Natural killer cell (primary cell): ENCODE measurements at places on chromosomes 2 and 18.

- no peak for DNase-seq
These were observed 57.6 kb downstream of the EPHA4 start for GRCh38 chr2:221514305-221515040.

DNA sequence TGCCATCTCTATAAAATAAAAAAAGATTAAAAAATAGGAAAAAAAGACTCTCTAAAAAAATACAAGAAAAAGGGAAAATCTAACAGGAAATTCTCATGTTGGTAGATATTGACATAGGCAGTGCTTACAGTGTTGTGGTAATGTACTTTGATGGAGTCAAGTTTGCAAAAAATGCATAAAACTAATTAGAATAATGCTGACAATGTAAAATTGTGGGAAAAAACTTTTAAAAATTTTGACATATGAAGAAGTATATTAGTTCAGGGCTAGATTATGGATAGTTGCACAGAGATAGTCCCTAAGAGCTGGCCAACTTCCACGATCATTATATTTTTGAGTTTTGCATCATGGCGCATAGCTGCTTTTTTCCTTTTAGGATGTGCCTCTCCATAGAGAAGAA lies 72.7 kb downstream of the GBX2 start:
- DNase-seq: no peak

GRCh38 chr2:55010915-55011314 lies 39.3 kb downstream of the RTN4 start:
- DNase-seq: no peak

- no peak for DNase-seq
These were observed 6.0 kb upstream of the GLI2 start for GRCh38 chr2:120729406-120730399.

- no peak for DNase-seq
These were observed 22.5 kb upstream of the SALL3 start for GRCh38 chr18:78957140-78957539.

DNA sequence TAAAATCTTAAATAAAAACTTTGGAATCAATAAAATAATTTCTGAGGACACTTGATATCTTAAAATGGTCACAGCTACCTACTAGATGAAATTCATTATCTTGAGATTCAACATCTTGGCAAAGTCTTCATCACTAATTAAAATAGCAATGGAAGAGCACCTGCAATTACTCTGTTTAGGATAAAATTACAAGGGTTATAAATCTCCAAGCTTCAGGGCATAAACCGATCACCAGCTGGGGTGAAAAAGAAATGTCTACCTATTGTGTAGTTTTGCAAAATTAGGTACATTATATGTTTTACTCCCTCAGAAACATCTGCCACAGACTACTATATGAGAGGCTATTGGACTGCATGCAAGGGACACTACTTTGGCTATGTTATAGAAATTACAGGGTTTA lies 327.1 kb downstream of the CCDC178 start:
- no peak for DNase-seq

DNA sequence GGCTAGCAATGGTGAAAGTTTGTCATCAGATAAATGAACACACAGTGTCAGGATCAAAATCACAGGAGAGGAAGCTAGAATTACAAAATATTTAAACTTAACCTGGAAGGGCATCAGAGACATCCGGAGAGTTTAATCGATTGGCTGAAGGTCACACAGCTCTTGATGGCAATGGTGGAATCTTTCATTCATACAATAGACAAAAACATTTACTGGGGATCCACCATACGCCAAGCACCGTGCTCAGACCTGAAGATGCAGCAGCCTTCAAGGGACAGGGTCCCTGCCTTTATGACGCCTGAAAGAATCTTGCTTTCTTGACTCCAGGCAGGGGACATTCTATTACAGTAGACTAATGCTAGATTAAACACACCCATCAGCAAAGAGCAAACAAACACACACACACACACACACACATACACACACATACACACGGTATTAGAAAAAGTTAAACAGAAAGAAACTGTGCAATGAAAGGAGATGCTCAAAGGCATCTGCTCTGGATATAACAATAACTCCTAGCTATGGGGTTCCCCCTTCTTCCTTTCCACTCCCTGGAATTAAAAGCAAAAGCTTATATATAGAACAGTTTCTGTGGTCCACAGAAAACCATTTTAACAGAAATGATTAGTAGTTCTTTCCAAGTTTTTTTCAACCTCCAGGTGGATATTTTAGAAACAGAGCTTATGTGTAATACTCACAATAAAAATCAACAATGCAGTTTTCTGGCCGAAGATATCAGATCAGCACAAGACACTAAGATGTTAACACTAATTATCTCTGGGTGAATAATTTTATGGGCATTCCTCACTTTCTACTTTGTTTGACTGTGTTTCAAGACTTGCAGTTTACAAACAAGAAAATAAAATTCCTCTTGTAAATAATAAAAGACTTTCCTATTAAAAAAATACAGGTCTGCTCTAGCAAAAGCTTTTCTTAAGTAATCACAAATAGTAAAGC lies 151.7 kb downstream of the ANKRD44 start:
- no peak for DNase-seq

- no peak for DNase-seq
These were observed 15.3 kb downstream of the FHL2 start for GRCh38 chr2:105383432-105384166.

GRCh38 chr18:57121542-57122112 lies 25.3 kb upstream of the BOD1L2 start:
- DNase-seq: no peak

- DNase-seq: no peak
These were observed 72.9 kb upstream of the STK39 start for GRCh38 chr2:168320267-168320666.

DNA sequence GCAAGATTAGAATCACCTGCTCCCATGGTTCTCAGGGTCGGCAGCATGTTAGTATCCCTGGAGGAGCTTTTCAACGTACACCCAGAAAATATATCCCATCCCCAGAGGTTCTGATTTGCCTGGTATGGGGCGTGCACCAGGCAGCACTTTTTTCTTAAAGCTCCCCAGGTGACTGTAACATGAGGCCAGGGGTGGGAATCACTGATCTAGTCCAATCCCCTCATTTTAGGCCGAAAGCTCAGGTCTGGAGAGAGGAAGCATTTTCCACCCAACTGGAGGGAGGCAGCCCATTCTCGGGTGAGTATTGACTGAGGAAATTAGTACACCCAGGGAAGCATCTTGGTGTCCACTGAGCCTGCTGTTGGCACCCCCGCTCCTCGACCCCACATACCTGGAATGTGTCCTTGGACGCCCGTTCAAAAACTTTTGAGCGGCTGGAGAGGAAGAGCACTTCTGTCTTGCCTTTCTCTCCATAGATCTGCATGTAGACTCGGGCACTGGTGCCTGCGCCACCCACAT lies 94.3 kb downstream of the LOXHD1 start:
- DNase-seq: no peak

- no peak for DNase-seq
These were observed 16.4 kb upstream of the RGPD8 start for GRCh38 chr2:112449854-112450253.

DNA sequence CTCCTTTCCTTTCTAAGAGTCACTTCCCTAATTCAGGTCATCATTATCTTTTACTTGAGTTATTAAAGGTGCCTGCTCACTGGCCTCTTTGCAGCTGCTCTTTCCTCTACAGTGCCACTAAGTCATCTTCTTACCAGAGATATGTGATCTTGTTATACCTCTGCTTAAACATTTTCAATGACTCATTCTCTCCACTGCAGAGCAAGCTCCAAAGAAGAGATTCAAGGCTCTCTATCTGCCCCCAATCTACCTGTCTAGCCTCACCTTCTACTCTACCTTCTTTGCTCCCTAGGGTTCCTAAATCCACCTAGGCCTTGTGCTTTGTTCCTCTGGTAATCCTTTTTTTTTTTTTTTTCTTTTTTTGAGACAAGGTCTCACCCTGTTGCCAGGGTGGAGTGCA lies 3.1 kb downstream of the ARHGEF33 start:
- DNase-seq: no peak

DNA sequence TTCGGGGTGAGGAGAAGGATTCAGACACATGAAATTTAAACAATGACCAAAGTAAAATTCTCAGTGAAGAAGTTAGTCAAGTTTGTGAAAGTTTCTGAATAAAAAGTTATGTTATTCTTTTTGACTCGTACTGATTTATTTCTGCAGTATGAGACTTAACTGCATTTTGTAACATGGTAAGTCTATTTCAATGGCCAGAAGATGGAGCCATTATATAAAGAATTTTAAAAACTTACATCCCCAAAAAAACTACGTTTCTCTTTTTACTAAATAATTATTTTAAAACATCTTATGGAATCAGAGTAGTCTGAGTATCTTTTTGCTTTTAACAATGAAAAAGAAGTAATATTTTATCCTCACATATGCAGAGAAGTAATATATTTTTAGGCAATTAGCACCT lies 51.4 kb upstream of the SCN1A start:
- no peak for DNase-seq

- DNase-seq: no peak
These were observed 2.4 kb upstream of the DSC3 start for GRCh38 chr18:31044926-31045325.

GRCh38 chr2:65437392-65438135 lies 5.2 kb upstream of the SPRED2 start:
- DNase-seq: no peak

DNA sequence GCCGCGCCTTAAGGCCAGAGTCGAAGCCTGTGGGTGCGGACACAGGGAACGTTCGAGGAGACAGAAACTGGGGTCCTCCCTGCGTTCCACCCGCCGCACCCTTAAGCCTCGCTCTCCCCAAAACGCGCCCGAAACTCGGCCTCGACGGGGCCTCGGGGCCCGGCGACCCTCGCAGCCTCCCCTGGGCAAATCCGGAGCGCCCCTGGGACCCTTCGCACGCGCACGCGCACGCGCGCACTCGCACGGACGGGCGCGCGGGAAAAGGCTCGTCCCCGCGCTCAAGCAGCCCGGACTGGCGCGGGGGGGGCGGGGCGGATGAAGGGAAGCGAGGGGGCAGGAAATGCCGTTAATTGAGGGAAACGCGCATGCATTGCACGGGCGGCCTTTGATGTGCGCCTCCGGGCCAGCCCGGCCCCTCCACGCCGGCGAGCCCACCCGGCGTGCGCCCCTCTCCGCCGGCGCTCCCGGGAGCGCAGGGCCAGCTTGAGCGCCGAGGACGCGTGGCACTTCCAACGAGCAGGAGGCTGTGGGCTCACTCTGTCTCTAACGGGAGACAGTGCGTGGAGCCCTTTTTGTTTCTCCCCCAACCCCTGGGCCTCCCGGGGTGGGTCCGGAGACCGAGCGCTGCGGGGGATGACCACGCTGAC lies 5.4 kb upstream of the SALL3 start:
- no peak for DNase-seq

DNA sequence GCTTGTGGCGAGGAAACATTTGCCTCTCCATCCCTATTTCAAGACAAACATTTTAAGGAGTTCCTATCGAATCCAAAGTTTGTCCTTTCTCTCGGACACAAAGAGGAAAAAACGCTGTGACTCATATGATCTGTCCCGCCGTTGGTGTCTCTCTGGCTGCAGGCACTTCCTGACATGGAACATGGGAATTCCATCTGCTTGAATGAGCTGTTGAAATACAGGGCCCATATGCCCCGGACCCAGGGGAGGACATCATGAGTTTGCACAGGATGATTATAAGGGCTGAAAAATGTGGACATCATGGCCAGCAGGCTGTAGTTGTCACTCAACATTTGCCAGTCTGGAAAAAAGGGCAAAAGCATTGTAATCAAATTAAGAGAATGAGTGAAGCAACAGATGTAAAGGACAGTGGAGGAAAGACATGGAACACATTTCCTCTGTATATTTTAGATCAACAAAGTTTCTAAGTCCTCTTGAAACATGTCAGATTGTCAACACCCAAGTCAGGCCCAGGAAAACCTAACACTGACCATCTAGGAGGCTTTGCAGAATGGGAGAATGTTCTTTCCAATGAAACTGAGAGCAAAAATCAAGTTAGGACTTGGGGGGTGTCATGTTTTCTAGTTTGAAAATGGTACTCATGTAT lies 103.2 kb upstream of the SMIM21 start:
- DNase-seq: no peak

GRCh38 chr18:12014086-12014485 lies 32.8 kb downstream of the IMPA2 start:
- no peak for DNase-seq

GRCh38 chr2:187138265-187138664 lies 289.3 kb upstream of the ZSWIM2 start:
- DNase-seq: no peak

DNA sequence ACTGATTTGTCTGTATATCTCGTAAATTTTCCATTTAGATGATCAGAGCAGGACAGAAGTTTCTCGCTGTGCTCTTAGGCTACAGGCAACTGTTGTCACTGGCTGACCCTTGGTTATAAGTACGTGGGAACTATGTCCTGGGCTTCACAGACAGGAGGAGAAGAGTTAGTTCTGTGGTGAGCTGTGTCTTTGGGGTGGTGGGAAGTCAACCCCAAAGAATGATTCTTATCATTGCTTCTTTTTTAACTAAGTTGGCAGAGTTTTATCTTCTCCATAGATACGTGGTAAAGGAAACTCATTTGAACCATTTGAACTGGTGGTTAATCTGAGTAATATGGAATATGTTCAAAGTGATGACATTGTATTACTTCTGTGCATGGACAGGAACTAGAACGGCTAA lies 230.6 kb upstream of the EPAS1 start:
- DNase-seq: no peak

DNA sequence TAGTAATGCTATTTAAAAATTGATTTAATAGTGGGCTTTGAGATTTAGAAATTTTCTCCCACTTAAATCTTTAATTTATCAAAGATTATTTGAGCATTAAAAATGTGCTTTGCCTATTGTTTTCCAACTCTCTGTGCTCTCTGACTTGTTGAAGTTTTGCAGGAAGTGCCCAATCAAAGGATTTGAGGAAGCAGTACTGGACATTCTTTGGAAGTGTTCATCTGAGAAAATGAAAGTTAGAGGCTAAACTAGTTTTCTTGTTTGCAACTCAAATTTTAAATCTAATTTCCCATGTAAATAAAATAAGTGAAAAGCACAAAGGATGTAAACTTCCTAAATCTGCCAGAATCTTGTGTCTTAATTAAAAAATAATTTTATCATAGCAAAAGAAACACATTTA lies 89.1 kb downstream of the CAMKMT start:
- DNase-seq: no peak

GRCh38 chr2:50875561-50875960 lies 156.4 kb downstream of the NRXN1 start:
- no peak for DNase-seq

- DNase-seq: no peak
These were observed 5.9 kb upstream of the TCF4 start for GRCh38 chr18:55593888-55594287.

DNA sequence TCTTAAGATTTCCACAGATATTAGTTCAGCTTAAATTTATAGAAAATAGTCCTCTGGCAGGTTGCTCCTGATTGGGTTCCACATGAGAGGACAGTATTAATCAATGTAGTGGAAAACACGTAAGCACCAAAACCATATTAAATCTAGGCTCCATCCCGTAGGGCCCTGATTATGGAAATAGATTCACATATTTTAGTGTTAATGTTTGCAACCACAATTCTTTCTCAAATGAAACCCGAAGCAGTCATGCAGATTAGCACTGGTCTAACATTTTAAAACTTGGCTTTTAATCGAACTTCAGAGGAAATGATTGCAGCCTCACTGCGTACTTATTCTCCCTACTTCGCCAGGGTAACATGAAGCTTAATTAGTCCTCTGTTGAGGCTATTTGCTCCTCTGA lies 60.9 kb downstream of the METTL4 start:
- DNase-seq: no peak

- DNase-seq: no peak
These were observed 158.5 kb upstream of the REV1 start for GRCh38 chr2:99648178-99648844.
